Small intestine (tissue), 16 donors: ENCODE measurements at places on chromosomes 11 and 22.

DNA sequence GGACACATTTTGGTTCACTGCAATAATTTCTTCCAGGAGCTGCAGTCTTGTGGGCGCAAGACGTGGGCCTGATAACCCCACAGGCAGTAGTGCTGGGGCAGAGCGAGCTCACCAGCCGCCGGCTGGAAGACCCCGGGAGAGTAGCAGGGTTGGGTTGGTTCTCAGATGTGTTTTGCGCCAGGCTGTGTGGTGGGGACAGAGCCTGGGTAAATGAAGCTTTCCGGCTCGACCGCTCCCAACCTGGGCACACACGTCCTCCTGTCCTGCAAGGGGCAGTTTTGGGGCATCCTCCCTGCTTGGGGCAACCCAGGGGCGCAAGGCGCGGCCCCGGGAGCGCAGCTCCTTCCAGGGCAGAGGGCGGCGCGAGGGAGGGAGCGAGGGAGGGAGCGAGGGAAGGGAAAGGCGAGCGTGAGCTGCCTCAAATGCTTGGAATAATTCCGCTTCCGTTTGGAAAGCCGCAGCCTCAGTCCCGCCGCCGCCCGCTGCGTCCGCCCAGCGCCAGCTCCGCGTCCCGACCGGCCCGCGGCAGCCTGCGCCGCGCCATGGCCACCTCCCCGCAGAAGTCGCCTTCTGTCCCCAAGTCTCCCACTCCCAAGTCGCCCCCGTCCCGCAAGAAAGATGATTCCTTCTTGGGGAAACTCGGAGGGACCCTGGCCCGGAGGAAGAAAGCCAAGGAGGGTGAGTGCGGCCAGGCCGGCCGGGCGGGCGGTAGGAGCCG, at the start of gene PARVA:
Gene PARVA (plus strand): TSS at position 466 of the 718 bp plus-strand sequence. CDS start 77 bp downstream, at position 543.
- peak within 1 kb of the TSS; percentile 81 for H3K27ac ChIP-seq
- peak within 1 kb of the TSS; percentile 36 for H3K4me3 ChIP-seq
- no peaks in the 10 kb centered on the region for H3K27me3 ChIP-seq
- H3K4me1 ChIP-seq: peaks cover 15% of the 10 kb centered on the region

DNA sequence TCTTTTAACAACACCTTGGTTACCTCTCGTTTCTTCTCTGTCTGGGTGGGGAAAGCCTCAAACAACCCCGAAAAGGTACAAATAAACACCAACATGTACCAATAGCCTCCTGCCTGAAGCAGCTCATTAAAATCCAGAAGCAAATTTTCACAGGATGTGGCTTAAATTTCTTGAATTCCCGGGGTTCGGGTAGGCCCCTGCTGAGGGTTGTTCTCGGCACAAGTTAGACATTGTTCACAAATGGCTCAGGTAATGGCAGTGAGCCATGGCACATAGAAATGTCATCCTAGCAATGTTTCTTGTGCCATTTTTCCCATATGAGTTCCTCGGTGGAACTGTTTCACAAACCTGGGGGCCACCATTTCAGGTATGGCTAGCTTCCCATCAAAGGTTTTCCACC, 19.7 kb upstream of the GLYATL1 start:
- no peak for DNase-seq
- H3K27me3 ChIP-seq: no peaks in the 10 kb centered on the region
- no peak overlapping the region for H3K27ac ChIP-seq
- H3K4me3 ChIP-seq: no peak overlapping the region
- no peaks in the 10 kb centered on the region for H3K36me3 ChIP-seq

GRCh38 chr11:97574976-97575665, 1185.3 kb downstream of the JRKL start:
- no peaks in the 10 kb centered on the region for H3K4me1 ChIP-seq
- H3K4me3 ChIP-seq: no peak overlapping the region
- no peaks in the 10 kb centered on the region for H3K27me3 ChIP-seq
- DNase-seq: no peak
- H3K36me3 ChIP-seq: no peaks in the 10 kb centered on the region

DNA sequence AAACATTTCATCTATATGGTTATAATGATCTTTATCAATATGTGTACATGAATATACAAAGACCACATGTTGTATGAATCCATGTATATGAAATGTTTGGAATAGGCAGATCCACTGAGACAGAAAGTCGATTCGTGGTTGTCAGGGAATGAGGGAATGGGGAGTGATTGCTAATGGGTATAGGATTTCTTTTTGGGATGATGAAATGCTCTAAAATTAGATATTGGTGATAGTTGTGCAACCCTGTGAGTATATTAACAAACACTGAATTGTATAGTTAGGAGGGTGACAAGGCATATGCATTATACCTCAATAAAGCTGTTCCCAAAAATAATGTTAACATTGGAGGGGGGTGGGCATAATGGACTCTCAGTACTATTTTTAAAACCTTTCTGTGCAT, 5.0 kb upstream of the PTPMT1 start:
- H3K27ac ChIP-seq: no peak overlapping the region
- no peaks in the 10 kb centered on the region for H3K27me3 ChIP-seq
- H3K4me3 ChIP-seq: no peak overlapping the region
- DNase-seq: no peak
- no peaks in the 10 kb centered on the region for H3K4me1 ChIP-seq
- H3K36me3 ChIP-seq: no peaks in the 10 kb centered on the region

- peak within 1 kb of the TSS; percentile 86 for H3K4me3 ChIP-seq
- no peaks in the 10 kb centered on the region for H3K27me3 ChIP-seq
- H3K36me3 ChIP-seq: no peaks in the 10 kb centered on the region
- peak; percentile 98 for DNase-seq
- H3K27ac ChIP-seq: peak within 1 kb of the TSS; percentile 99
Measured at GRCh38 chr22:35648066-35649025, at the start of gene APOL6. APOL6 (plus strand) TSS chr22:35648446; CDS start chr22:35656426, 7,980 bp downstream.

- H3K27me3 ChIP-seq: no peaks in the 10 kb centered on the region
- no peaks in the 10 kb centered on the region for H3K36me3 ChIP-seq
- H3K4me1 ChIP-seq: peaks cover 2% of the 10 kb centered on the region
- H3K4me3 ChIP-seq: no peak overlapping the region
- H3K27ac ChIP-seq: no peak overlapping the region
- peak; percentile 63 for DNase-seq
Measured at GRCh38 chr11:86802601-86803051, 2.3 kb downstream of the PRSS23 start.

- H3K36me3 ChIP-seq: no peaks in the 10 kb centered on the region
- no peak overlapping the region for H3K4me3 ChIP-seq
Measured at GRCh38 chr11:75387736-75388294, 11.5 kb upstream of the RPS3 start.

GRCh38 chr11:47923667-47924066, 56.7 kb upstream of the PTPRJ start:
- no peaks in the 10 kb centered on the region for H3K36me3 ChIP-seq
- no peaks in the 10 kb centered on the region for H3K27me3 ChIP-seq
- no peaks in the 10 kb centered on the region for H3K4me1 ChIP-seq
- H3K27ac ChIP-seq: no peak overlapping the region
- no peak for DNase-seq
